ENCODE measurements at places on chromosomes 3 and 15. TPM values are rescaled to one million over a fixed set of nuclear protein-coding genes. Genes with fewer than 3 reads are reported as not detected.

Gene TOPAZ1
- not detected for total RNA-seq

Gene GJD2
- not detected for total RNA-seq

Gene TM4SF4
- total RNA-seq: not detected

Gene B2M
- total RNA-seq: 1,025 TPM

Gene HDAC11
- 40.7 TPM for total RNA-seq

Gene RTP3
- total RNA-seq: not detected

Gene CYP11A1
- total RNA-seq: 0.51 TPM

Gene BTLA
- total RNA-seq: not detected

Gene TRANK1
- 3.4 TPM for total RNA-seq

Gene NUP210
- 2.7 TPM for total RNA-seq

Gene SMCO1
- 89.9 TPM for total RNA-seq

Gene CSPG5
- 0.22 TPM for total RNA-seq

Gene TMIE
- total RNA-seq: 1.00 TPM

Gene KBTBD13
- total RNA-seq: 9.4 TPM

Gene UROC1
- not detected for total RNA-seq

Gene TRIM42
- not detected for total RNA-seq

Gene ACTC1
- 12,822 TPM for total RNA-seq

Gene LMAN1L
- total RNA-seq: 20.6 TPM

Gene SI
- total RNA-seq: not detected

Gene DCUN1D1
- total RNA-seq: 32.2 TPM

Gene PCSK6
- 34.7 TPM for total RNA-seq

Gene HES1
- total RNA-seq: 11.1 TPM

Gene GABRR3
- not detected for total RNA-seq

Gene ABHD6
- 8.3 TPM for total RNA-seq

Gene C3orf70
- 1.5 TPM for total RNA-seq

Gene PLEKHO2
- total RNA-seq: 9.1 TPM

Gene CFAP20DC
- 0.22 TPM for total RNA-seq
